C1 segment of cervical spinal cord (tissue), 14 donors: ENCODE measurements at places on chromosomes 4 and X.

DNA sequence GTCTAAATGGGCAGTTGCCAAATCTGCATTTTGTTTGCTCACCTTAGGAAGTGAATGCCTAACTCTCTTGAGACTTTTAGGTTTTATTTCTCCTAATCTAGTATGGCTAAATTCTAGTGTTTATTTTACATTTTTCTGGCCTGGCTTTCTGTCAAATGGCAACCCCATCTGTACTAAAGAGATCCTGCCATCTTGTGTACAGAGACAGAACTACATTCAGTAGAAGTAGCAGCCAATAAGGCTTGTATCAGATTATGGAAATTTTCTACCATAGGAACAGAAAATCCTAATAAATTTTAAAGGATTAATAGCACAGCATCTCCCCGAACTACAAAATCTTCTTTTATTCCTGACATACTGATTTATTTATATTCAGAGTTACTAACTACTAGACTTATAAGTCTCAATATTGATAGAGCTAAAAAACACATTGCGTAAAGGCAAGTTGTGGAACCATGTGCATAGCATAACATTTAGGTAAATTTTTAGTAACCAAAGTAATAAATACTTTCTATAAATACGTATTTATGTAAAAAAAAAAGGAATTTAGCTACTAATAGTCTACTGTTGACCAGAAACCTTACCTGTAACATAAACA is 45.5 kb downstream of the TMEM144 start:
- no peak for DNase-seq

DNA sequence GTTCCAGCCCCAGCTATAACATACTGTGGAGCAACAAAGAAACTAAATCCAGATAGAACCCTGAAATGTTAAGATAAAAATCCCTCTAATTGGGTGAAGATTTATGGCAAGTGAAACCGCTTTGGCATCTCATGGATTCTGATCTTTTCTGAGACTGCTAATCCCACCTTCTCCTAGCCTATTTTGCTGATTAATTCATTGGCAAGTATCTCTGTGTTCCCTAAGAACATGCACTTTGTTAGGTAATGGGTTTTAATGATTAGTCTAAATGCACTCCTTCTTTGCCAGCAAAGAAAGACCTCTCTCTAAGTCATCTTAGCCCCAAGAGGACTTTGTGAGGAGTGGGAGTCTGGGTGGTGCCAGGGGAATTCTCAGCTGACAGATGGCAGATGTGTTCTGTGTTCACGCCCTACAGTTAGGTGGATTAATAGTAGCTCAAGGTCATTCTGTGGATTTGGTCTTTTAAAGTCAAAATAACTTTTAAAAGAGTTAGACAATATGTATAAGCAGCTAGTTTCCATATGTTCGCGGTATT is 171.3 kb downstream of the UNC5C start:
- no peak for DNase-seq

GRCh38 chrX:44742480-44743155 is 101.2 kb upstream of the DUSP21 start:
- no peak for DNase-seq

DNA sequence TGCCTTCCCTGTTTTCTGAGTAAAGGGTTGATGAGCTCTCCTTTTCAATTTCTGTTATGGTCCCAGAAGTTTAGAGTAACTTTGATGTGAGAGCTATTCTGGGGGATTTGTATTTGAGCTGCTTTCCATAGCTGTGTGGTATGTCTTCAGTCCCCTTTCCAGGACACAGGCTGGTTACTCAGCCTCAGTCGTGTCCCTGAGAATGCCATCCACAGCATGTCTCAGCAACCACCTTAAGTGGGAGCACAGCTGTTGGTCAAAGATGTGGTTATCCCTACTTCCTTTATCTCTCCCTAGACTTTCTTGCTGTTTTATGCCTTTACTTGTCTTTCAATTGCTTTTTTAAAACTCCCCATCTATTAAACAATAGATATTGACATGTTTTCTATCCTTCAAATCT is 37.8 kb downstream of the RNF175 start:
- DNase-seq = no peak

DNA sequence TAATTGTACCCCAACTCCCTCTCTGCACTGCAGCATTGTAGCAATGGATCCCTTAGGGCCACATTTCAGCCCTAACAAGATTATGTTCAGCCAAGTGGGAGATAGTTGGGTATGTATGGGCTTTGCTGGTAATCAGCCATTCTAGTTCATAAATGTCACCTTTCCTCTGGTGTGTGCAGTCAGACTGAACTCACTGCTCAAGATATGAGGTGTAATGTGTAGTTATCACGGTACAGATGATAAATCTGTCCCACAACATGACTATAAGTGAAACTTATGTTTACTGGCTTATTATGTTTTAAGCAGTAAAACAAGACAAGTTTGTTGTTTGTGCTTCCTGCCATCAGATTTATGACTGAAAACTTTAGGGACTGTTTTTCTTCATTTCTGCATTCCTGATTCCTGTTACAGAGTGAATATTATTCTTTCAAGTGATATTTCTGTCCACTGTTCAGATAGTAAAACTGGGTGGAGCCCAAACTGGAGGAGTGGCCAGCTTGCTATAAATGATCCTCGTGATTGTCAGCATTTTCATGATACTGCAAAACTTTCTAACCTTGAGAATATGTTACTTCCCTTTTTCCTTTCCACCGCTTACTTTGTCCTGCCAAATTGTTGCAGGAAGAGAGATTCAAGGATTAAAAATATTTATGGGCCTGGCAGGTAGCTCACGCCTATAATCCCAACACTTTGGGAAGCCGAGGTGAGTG is 44.9 kb downstream of the ANAPC4 start:
- DNase-seq = no peak

GRCh38 chr4:145199051-145199716 is 18.8 kb upstream of the OTUD4 start:
- DNase-seq = no peak

DNA sequence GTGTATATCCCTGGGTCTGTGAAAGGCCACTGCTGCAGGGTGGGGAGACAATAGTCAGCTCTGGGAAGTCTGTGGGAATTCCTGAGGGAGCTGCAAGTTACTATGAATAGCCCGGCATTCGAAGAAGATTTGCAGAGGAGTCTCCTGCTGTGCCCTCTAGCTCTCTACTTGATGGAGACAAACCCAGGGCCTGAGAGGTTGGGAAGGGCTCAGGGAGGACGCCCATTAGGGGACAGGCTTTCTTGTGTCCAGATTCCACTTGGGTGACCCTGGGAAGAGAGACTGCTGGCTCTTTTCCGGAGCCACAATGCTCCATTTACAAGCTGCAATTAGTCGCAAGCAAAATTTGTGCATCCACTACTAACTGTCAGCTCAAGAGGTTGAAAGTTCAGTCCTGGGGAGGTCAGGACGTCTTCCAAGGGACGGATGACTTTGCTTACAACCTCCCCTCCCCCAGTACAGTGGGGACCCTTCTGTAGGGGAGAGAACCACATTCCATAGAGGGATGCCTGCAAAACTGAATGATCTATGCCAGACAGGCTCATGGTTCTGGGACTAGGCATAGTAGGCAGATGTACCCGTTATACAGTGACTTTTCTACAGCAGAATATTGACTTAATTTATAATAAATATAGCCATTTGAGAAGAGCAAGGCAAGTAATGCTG is 48.2 kb upstream of the PHOX2B start:
- DNase-seq = no peak

GRCh38 chrX:150936556-150936955 is 38.1 kb upstream of the CD99L2 start:
- DNase-seq = no peak

- DNase-seq = no peak
Observed at GRCh38 chr4:110854021-110854678, 231.3 kb upstream of the PITX2 start.

DNA sequence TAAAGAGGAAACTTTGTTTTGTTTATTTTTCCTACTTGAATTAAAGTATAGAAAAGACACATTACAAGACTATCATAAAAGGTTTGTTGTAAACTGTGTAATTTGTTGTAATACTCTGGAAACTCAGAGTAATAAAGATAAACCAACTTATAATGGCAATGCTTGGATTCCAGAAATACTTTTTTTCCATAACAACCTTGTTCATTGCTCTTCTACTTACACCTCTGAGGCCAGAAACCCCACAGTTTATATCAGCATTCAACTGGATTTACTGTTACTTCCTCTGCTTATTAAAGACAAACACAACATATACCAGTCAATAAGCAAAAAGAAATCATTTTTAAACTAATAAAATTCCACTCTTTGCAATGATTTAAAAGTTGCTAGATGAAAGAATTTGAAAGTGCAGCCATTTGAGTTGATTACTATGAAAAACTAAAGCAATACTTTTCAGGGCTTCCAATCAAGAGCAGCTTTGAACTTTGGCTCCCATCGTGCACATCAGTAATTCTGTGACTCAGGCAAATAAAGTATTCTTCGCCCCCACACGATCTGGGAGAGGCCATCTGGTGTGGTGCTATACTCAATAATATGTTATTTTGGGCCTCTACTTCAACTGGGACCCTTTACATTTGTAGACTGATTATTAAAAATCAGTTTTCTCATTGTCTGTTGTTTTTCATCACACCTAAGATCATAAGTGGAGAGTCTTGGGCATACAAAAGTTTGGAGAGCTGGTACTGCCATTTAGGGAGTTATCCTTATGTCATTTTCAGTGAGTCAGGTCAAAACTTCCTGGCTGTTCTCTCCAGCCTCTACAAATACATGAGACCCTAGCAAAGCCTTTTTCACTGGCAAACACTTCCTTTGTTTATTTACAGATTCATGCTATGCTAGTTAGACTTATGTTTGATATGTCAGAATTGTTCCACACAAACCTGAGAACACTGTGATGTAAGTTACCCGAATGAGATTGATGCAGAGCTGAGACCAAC is 20.5 kb downstream of the DDIT4L start:
- DNase-seq = no peak

GRCh38 chrX:47644557-47645091 is 5.7 kb downstream of the ELK1 start:
- no peak for DNase-seq

DNA sequence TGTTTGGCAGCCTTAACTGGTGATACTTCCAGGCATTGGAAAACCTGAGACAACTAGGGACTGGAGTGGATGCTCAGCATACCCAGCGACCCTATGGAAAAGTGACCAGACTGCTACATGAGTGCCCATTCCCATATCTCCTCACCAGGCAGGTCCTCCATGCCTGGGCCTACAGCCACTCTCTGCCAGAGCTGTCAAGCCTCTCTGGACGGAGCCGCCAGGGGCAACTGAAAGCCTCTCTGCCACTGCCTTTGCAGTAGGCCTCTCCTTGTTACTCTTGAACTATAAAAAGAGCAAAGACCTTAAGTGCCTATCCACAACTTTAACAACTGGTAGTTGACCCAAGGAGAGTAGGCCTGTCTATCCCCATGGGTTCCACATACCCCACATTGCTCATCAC is 20.2 kb upstream of the FAAH2 start:
- DNase-seq = no peak

DNA sequence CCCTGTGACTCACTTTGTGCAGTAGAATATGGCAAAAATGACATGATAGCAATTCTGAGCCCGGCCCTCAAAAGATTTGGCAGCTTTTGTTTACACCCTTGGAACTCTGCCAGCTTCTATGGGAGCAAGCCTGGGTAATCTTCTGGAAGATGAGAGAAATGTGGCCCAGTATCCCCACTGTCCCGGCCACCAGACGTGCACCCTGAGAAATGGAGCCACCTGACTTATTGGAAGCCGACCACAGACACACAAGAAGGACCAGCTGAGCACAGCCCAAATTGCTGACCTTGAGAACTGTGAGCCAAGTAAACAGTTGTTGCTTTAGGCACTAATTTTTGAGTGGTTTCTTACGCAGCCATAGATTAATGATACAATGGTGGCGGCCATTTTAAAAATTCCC is 197.0 kb downstream of the STIM2 start:
- DNase-seq = no peak

- no peak for DNase-seq
Observed at GRCh38 chr4:101555341-101555880, 208.1 kb upstream of the PPP3CA start.

GRCh38 chr4:78299565-78299972 is 242.4 kb downstream of the FRAS1 start:
- no peak for DNase-seq

- no peak for DNase-seq
Observed at GRCh38 chrX:46837558-46838485, 979 bp downstream of the RP2 start.

DNA sequence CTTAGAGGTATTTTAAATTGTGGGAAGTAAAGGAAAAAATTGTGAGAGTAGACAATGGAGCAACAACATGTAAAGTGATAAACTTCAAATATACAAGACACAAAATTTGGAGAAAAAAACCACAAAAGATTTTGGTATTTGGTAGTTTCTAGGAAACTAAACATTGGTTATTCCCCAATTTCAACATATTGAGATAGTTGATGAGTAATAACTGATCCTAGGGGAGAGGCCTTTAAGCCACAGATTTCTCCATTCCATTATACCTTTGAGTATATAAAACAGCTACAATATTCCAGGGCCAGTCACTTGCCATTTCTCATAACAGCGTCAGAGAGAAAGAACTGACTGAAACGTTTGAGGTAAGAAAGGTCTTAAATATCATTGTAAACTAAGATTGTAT is at the start of gene FDCSP:
Gene FDCSP (plus strand): TSS at position 301 of the 400 bp plus-strand sequence. CDS start 5,071 bp downstream, outside the sequence.
- DNase-seq = no peak

DNA sequence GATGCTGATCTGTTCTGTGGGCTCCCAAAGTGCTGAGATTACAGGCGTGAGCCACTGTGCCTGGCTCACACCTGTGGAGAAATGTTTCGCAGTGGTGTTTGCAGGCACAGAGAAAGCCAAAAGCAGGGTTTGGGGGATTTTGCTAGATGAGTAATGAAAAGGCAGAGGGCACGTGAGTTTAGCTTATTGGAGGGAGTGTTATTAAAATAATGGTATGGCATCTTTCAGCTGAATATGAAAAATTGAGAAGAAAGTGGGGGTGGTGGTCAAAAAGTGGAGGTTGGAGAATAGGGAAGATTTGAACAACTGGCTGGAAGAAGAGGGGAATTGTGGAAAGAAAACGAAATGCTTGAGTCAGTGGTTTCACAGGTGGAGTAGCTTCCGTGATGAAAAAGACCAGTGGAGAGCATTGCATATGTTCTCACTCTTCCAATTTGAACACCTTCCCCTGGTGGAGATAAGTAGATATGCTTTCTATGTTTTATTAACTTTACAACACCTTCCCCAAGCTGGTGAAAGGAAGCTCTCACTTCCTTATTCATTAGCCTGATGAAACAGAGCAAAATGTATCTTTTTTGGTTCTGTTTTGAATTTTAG is 1.1 kb upstream of the CHST7 start:
- no peak for DNase-seq

GRCh38 chr4:174244441-174244840 is 39.0 kb downstream of the FBXO8 start:
- DNase-seq = no peak

DNA sequence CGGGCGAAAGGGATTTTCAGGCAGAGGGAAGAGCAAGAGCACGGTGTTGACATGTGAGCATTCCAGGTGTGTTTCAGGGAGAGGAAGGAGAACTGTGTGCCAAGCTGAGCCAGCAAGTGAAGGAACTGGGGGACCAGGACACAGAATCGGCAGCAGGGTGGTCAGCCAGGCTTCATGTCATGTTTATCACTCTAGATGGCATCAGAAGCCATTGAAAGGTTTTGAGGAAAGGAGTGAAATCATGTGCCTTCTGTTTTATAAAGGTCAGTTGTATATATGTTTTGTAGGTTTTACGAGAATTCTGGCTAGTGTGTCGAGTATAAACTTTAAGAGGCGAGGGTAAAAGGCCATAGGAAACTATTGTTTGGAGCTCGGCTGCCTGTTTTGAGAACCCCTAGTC is 682.3 kb downstream of the TRIML1 start:
- no peak for DNase-seq
